ENCODE measurements at places on chromosomes 16 and 17.

DNA sequence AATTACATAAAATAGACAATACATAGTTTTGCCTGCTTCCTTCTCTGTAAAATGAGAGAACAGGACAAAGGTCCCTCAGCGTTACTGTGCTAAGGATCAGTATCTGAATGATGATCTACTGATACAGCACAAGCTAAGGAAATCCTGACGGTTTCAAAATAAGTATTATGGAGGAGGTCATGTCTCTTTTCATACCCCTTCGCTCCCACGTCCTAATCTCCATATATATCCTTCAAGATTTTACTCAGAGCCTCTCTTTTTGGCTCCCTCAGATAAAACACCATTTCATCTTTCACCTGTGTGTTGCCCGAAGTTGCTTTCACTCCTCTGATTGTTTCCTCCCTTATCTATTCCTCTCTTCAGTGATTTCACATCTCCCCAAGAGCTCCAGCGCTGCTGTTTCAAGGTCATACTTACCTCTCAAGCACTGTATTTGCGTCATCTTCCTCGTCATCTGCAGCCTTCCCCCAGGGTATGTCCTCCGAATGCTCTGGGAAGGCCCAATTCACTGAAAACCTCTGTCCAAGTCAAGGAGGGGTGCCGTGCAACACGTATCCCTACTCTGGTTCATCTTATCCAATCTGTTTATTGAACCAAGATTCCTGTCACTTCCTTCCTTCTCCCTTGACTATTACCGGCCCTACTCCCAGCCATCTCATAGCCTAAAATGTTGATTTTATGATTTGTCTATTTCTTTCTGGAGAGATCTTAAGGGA lies 1.2 kb upstream of the BLTP2 start:
- DNase-seq: no peak

GRCh38 chr16:9135797-9136196 lies 44.4 kb downstream of the HAPSTR1 start:
- no peak for DNase-seq

DNA sequence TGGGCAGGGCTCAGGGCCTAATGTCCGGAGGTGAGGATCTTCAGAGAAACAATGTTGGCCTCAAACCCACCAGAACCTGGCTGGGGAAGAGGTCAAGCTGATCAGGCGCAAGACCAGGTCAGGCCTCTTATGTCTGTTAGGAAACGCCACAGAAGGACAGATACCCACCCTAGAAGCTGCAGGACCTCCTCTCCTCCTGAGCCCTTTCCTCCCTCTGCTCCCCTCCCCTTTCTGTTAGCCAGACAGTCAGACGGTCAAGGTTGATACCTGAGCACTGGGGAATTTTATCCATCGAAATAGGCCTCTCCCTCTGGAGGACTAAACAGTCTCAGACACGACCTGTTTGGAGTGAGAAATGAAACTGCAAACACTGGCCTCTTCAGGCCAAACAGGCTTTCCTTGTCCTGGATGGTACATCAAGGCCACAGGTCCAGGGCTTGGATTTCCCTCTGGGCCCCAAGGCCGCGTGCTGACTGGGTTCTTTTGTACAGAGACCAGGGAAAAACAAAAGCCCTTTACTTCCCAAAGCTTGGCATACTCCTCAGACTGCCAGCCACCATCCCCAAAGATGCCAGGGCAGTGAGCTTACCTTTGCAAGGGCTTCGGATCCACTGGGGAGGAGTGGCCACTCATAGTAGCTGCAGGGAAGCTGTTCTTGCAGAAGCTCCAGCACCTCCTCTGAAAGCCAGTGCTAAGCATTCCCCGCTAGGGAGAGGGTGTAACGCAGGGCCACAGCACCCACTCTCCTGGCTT lies 135.8 kb downstream of the CCDC182 start:
- no peak for DNase-seq

- no peak for DNase-seq
These were observed 497.7 kb upstream of the CDH11 start for GRCh38 chr16:65619606-65620005.

- DNase-seq: peak; percentile 39
These were observed 103.0 kb downstream of the ZFHX3 start for GRCh38 chr16:72944757-72945485.

DNA sequence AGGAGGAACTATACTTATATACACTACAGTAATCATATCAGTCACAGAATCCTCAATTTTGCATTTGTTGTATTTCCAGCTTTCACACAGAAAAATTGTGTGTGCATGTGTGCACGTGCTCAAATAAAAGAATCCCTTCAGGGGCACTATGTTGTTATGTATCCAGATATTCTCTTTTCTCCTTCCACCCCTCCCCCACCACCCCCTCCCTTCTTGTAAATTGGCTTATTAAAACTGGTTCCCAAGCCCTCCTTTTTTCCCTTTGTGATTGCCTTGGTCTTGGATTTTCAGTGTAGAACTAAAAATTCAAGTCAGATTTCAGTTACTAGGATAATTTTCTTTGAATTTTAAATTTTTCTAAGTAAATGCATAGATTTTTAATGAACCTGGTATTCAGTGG lies 86.3 kb downstream of the WNT3 start:
- DNase-seq: no peak

- no peak for DNase-seq
These were observed 31.9 kb upstream of the CRHR1 start for GRCh38 chr17:45752246-45752645.

- no peak for DNase-seq
These were observed 9.5 kb downstream of the LRRC36 start for GRCh38 chr16:67336116-67336515.

DNA sequence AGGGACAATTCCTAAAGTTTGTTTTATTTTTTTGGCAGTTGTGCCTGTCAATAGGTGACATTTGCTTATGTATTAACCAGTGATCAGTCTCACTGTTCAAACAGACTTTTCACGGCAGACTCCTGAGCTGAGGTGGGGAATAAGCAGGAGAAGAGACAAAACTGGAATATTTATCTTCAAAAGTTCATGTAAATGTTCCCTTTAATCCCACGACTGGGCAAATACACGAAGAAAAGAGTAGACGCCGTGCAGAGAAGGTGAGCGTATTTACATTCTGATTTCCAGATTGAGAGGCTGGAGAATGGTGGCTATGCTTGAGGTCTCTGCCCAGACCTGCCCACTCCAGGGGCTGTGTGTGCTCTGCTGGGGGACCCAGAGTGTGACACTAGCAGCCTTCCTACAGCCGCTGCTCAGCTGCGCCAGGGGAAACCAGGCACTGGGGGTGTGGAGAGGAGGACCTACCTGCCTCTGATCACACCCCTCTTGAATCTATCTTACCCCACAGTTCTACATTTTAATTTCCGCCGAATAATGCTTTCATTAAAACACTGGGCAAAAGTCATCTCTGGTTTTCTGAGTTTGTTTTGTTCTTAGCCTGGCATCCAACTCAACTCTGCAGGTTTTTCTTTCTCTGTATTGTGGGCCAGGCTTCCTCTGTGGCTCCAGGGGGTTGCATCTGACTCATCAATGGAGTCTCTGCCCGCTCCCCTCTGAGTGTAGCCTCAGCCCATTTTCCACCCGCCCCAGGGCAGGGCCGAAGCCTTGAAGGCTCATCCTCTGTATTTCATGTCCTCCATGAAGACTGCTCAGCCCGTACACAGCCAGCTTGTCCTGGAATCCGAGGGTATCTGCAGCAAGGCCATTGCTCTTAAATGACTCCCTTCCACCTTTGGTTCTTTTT lies 237.1 kb downstream of the NTN1 start:
- no peak for DNase-seq

GRCh38 chr17:75191584-75191983 lies 8.8 kb upstream of the SUMO2 start:
- peak; percentile 37 for DNase-seq

GRCh38 chr16:56362057-56362655 lies 63.2 kb downstream of the AMFR start:
- no peak for DNase-seq

- no peak for DNase-seq
These were observed 19.1 kb downstream of the TRARG1 start for GRCh38 chr17:1298606-1299005.

DNA sequence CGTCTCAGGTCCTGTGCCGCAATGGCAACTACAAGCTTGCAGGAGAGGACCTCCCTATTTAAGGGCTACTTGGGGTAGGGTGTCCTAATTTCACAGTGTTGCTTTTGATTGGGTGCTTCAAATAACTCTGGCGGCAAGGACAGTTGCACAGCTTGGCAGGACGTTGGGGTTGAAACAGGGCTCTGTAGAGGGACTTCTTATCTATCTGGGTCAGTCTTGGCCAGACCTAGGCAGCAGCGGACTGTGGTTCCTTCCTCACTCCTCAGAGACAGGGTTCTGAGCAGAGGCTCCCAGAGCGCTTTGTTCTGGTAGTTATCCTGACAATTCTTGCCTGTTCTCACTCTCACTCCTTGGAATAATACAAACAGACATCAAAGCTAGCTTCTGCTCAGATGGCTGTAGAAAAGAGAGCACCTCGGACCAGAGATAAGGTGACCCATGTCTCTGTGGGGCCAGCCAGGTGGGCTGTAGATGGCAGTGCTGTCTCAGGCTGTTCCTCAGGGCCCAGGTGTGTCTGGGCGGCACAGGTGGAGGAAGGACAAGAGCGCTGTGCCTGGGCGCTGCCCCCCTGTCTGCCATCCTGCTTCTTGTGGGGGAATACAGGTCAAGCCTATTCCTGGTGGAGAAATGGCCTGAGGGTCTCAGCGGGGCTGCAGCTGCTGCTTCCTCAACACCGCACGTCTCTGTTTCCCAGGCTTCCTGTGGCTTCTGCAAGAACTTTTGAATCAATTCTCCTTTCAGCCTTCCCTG lies 61.0 kb downstream of the PLD6 start:
- DNase-seq: no peak

- DNase-seq: peak; percentile 25
These were observed 37.3 kb upstream of the CDC42EP4 start for GRCh38 chr17:73349138-73349537.

GRCh38 chr17:35073991-35074627 lies 10.6 kb upstream of the RFFL start:
- DNase-seq: no peak

Data from fibroblast of skin of abdomen (primary cell).